ENCODE measurements at places on chromosomes 7 and 10.

- DNase-seq = no peak
Observed at GRCh38 chr10:3500408-3500856, 284.6 kb downstream of the KLF6 start.

GRCh38 chr10:80382989-80383388, 25.4 kb upstream of the PRXL2A start:
- peak; percentile 45 for DNase-seq

DNA sequence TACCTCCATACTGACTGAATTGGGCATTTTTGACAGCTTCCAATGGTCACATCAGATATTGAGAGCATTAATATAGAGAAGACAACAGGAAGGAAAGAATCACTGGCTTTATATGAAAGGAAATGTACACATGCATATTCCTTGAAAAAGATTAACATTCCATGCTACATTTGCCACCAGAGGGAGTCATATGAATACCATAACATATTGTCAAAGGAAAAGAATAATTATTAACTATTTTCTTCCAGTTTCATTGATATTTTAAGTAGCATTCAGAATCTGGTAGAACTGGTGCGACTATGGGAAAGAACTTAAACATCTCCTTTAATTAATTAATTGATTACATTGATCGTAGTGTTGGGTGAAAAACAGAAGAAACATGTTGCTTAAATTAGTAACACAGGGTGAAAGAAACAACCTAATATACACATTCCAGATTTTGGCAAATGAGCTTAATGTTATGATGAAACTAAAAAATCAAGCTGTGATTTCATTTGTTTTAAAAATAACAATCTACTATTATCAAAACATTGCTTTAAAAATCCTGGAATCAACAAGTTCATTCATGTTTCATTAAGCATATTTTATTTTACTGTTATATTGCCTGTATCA, 71.5 kb downstream of the GPR85 start:
- DNase-seq = no peak

GRCh38 chr10:32954080-32954479, 4.0 kb downstream of the ITGB1 start:
- no peak for DNase-seq

Measured in CD14-positive monocyte (primary cell).